ENCODE measurements at places on chromosomes 4 and X.

- DNase-seq, result no peak
These were observed 1063.1 kb downstream of the PCDH7 start for GRCh38 chr4:31783311-31783710.

GRCh38 chr4:7359400-7360062, 75.2 kb downstream of the PSAPL1 start:
- no peak for DNase-seq

GRCh38 chr4:151287409-151287808, 10.4 kb downstream of the PRSS48 start:
- DNase-seq, result no peak

DNA sequence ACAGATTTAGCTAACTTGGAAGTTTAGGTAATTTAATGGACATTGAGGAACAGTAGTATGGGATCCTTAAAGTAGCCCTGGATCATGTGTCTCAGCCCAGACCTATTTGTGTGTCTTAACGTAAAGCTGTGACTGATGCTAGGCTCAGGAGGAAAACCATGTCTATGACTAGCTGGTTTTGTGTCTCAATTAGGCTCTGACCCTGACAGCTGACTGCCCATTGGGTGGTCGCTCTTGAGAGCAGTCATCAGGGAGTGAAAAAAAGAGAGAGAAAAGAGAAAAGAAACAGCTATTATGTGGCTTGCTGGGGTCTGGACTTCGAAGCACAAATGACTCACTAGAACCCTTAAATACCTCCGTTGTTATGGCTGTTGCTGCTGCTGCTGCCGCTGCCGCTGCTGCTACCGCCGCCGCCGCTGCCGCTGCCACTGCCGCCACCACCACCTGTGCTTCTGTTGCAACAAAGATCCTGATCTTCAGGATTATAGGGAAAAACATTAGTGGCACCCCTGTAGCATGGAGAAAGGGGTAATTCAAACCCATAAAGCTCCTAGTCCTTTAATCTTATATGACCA, 70.7 kb downstream of the GSPT2 start:
- DNase-seq, result no peak

- DNase-seq, result no peak
These were observed 646 bp upstream of the GSX2 start for GRCh38 chr4:54099287-54099747.

DNA sequence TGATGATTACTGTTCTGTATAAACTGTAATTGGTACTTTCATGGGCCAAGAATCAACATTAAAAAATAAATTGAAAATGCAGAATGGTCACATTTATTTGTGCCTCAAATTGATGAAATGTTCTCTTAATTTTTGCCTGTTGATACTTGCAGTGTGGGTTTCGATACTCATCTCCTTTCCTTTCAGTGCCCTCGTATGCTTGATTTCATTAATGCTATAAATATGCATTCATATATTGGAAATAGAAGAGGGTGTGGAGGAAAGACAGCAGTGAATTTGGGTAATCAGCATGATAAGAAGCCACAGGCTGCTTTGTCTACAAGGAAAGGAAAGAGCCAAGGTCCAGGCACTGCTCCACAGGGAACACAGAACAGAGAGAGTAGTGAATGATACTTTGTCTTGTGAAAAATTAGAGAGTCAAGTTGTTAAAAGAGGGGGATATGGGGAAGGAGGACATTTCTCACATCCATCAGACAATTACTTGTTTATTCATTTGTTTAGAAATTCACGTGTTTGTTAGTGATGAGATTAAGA, 1.0 kb upstream of the DDX60 start:
- DNase-seq, result no peak

- DNase-seq, result no peak
These were observed 115.1 kb upstream of the SFRP2 start for GRCh38 chr4:153904011-153904410.

GRCh38 chr4:47427935-47428334, 35.6 kb downstream of the COMMD8 start:
- DNase-seq, result no peak

DNA sequence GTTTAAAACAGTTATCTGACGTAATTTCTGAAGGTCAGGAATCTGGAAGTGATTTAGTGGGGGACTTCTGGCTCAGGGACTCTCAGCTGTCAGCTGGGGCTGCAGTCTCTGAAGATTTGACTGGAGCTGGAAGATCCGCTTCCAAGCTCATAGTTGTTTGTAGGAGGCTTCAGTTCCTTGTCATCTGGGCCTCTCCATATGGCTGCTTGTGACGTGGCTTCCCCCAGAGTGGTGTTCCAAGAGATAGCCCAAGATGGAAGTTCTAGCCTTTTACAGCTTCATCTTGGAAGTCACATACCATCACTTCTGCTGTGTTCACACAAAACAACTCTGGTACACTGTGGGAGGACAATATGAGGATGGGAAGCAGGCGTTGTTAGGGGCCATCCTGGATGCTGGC, 2.1 kb downstream of the MPC1L start:
- DNase-seq, result no peak

DNA sequence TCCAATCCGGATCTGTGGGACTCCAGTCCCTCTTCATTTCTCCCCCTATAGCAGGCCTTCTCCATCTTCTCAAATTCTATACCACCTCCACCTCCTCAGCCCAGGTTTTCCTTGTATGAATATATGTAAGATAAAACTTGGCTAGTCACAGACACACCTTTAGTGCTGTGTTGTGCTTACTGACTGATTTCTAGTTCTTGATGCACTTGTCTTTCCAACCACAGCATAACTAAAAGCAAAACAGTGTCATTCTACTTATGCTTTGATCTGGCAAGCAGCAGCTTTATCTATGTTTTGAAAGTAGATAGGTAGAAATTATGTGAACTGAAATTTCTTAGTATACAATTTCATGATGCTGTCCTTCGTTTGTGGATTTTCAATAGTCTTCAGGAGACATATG, 47.5 kb downstream of the CCNI start:
- DNase-seq, result no peak

- DNase-seq, result no peak
These were observed 65.7 kb downstream of the SERPINA7 start for GRCh38 chrX:105972690-105973386.

GRCh38 chr4:10020106-10020505, 1.2 kb downstream of the SLC2A9 start:
- DNase-seq, result no peak

- DNase-seq, result no peak
These were observed 71.6 kb upstream of the SORBS2 start for GRCh38 chr4:185883591-185883990.

GRCh38 chrX:38117485-38117884, 103.2 kb downstream of the SRPX start:
- DNase-seq, result no peak

GRCh38 chr4:121154103-121154515, 10.0 kb downstream of the TNIP3 start:
- DNase-seq, result no peak

GRCh38 chr4:24568425-24568824, 15.9 kb downstream of the DHX15 start:
- no peak for DNase-seq

DNA sequence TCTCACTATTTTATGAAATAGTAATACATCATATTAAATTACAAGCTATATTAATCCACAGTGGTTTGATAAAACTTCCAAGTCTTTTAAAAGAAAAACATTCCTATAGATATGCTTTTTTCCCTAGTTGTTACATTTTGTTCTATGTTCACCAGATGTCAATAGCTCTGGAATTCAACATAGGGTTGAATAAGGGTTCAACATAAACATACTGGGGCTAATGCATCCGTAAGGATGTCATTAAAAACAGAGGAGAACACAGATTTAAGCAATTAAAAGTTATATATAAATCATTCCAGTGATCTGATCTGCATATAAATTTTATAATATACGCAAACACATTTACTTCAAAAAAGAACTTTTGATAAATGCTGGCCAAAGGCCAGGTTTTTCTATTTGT, 32.5 kb downstream of the SULT1B1 start:
- no peak for DNase-seq

- no peak for DNase-seq
These were observed 6.1 kb upstream of the SH3BP2 start for GRCh38 chr4:2786794-2787229.

DNA sequence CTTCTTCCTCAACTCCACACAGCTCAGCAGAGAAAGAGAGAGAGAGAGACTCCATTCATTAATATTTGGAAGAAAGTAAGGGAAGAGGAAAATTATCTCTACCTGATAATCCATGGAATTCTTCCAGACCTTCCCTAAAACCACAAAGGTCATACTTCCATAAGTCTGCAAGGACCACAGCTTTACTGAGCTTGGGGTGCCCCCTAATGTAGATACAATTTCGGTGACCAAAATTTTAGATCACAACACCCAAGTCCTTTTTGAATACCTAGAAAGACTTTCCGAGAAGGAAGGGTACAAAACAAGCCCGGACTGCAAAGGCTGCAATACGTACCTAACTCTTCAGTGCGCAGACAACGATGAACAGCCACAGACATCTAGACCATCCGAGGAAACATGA, 523.9 kb downstream of the GLUD2 start:
- DNase-seq, result no peak

GRCh38 chr4:131531087-131531486, 1618.0 kb upstream of the PCDH10 start:
- no peak for DNase-seq

DNA sequence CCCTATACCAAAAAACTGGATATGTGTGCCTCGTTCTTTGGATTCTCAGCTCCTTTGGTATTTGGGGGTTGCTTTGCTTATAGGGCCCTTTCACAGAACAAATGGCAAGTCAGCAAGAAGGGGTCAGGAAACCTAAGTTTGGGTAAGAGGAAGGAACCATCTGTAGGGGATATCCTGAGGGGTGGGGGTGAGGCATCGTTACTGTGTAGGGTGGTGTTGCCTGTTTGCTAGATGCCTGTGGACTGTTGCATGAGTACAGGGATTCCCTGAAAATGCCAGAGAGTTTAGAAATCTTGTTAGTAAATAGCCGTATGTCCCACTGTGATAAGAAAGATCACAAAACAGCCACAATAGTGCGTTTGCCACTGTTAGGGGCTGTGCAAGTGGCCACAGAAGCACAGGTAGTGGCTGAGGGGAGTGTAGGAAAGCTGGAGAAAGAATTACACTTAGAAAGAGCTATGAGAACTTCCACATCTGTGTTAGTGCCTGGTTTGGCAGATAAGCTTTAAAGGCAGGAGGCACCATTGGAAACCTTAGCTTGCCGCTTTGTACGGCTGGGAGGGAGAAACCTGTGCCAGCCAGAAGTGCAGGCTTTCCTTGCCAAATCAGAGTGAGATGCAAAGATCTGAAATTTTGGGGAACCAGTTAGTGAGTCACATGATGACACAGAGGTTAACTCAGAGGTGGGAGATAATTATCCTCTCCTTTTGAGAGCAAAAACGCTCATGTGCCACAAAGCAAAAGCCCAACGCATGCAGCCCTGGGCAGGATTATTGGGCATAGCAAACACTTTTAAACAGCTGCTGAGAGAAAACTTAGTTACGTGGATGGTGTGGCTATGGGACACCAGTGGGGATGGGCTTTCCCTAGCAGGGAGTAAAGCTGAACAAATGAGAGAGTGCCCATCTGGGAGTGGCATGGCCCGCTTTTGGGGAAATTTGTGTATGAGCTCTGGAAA, 343.7 kb downstream of the ARAP2 start:
- no peak for DNase-seq

- no peak for DNase-seq
These were observed 58.6 kb downstream of the GATB start for GRCh38 chr4:151702256-151702655.

DNA sequence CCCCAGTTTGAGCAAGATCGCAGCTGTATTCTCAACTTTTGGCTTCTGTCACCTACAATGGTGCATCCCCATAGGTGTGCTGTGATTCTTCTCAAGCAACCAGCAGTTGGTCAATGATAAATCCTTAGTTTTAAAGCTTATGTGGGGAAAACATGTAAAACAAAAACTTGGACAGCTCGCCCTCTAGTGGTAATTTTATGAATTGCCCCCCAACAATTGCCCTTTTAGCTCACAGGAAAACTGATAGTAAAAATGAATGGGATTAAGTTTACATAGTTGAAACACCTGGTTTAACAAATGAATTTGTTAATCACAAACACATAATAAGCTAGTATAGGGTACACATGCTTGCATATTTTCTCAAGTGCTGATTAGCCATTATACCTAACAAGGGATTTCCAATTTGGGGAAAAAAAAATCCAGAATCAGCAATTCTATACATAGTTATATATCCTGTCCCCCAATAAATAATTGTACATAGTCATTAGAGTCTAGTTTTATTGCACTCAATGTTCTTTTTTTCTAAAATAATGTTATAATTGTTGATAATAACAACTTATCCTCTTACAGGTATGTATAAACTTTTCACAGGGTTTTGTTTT, 30.1 kb downstream of the TEX13A start:
- no peak for DNase-seq

- no peak for DNase-seq
These were observed 61.5 kb upstream of the MAGEB2 start for GRCh38 chrX:30153881-30154260.

DNA sequence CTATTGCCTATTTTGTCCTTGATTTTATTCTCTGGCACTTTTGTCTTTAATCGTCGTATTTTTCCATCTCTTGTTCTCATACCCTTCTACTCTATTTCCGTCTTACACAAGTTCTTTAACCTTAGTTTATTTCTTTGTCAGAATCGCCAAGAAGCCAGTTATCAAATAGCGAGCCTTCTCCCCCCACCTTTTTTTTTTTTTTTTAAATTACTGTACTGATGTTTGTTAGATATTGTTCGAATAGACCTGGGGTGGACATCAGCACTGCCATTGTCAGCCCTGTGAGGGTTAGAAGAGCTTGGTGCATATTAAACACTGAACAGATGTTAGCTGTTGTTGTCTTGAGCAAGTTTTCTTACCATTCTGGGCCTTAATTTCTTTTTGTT, 1.2 kb downstream of the SPCS3 start:
- no peak for DNase-seq

DNA sequence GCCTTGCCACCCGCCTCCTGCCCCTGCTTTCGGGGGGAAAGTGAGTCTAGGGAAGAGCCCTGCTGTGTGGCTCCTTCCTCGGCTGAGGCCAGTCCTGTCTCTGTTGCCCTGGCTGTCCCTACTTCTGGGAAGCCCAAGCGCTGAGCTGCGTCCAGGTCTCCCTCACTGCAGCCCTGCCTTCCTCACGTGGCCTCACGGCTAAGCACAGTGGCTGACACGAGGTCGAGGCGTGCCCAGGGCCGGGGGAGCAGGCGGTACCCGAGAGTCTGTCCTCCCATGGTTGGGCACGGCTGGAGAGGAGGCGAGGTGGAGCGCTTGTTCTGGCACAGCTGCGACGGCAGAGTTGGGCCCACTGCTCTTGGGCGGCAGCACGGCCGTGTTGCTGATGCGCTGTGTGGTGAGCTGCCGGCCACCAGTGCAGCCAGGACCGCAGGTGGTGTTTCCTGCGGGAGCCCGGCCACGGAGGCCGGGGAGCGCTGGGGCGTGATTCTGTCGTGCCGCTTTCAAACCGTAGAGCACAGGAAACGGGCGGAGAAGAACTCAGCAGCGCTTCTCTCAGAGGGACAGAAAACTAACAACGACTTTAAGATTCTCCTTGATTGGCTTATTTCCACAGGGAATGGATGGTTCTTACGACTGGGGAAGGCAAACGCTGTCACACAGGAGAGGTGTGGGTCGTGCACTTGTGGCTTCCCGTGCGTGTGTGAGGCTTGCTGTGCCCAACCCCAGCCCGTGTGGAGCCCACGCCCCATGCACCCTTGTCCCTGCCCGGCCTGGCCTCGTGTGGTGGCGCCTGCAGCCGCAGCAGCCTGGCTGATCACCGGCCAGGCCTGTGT, 21.3 kb downstream of the MAEA start:
- DNase-seq, result no peak

Measured in activated CD4-positive, alpha-beta T cell treated with anti-CD3 and anti-CD28 coated beads for 24 hours (primary cell).